ENCODE measurements at places on chromosomes 1 and 21.

- DNase-seq, result no peak
Observed at GRCh38 chr1:168504064-168504837, 39.5 kb downstream of the XCL2 start.

GRCh38 chr1:232837087-232837486 is 31.9 kb downstream of the MAP10 start:
- DNase-seq, result no peak

GRCh38 chr1:186009039-186009737 is 275.0 kb downstream of the HMCN1 start:
- DNase-seq, result no peak

- DNase-seq, result no peak
Observed at GRCh38 chr1:151993084-151993733, 450 bp downstream of the S100A10 start.

DNA sequence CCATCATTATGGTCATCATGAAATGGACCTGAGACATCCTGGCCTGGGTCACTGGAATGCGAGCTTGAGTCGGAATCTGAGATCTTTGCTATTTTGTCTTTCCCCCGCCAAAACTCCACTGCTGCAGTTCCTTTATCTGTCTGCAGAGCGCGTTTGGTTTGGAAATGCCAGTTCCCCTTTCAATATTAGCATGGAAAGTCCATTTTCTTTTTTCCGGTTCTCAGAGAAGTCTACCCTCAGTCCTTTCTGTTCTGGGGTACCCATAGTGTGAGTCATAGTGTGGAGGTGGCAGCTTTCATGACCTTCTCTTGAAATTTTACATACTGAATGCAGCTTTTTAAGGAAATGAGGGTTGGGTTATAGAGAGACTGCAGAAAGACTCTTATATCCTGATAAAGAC is 14.6 kb downstream of the CACNA1E start:
- DNase-seq, result no peak

DNA sequence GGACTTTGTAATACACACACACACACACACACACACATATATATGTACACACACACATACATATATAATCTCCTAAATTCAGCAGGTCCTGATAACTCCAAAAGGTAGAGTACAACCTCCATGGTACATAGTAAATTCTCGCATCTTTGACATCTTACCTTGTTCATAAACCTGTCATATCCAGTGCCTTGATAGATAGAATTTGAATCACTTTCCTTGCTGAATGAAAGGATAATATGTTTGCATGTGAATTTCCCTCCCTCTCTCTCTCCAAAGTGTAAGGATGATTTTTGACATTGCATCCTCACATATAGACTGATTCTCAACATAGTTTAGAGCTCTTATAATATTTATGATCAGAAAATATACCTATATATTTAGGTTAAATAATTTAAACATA is 567.1 kb upstream of the ADGRL2 start:
- DNase-seq, result no peak

DNA sequence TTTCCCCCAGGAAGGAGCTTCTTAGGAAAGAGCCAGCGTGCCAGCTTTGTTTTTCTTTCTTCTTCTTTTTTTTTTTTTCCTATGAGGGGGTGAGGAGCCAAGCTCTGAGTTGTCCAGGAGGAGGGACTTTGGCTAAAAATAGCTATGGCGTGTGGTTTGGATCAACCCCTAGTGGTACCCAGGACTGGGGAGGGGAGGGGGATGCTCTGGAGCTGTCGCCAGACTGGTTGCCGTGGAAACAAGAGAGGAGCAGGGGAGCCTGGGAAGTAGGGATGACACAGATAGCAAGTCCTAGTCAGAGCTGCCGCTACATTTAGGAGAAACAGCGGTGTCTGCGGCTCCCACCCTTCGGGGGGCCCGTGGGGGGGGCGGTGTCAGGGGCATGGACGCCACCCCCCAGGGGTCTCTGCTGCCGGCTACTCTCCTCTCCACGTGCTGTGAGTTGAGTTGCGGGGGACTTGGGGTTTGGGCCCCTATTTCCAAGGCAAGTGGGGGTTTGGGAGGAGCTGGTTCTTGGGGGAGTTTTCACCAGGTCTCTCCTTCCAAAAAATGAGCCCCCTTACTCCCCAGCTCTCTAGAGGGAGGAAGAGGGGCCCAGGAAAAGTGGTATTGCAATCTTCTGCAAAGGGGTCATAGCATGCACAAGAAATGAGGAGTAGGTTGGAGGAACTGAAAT is at the start of gene KCNJ9:
Gene KCNJ9, plus strand, starts transcription at position 278 of the 676 bp plus-strand sequence. CDS start 2,493 bp downstream, outside the sequence.
- no peak for DNase-seq

DNA sequence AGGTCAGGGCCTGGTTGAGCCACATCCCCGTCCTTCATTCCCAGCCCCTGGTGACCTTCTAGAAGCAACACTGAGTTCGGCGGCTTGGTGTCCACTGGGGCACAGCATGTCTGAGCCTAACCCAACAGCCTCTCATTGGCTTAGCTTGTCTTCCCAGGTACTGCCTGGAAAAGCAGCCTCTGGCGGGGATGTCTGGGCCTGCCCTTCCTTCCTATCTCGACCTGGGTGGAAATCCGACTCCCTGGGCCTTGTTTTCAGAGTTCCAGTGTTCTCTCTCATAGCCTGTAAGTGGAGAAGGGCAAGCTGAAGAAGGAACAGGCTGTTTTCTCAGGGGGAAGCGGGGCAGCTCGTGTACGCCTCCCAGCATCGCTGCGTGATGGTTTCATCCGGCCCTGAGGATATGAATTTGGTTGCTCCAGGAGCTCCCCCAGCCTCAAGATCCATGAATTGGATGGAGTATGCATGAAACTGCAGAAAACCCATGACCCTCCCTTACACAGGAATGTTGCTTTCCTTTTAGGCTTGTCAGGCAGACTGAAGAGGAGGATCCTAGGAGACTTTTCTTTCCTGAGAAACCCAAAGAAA is 116.5 kb upstream of the IRF2BP2 start:
- peak; percentile 37 for DNase-seq

DNA sequence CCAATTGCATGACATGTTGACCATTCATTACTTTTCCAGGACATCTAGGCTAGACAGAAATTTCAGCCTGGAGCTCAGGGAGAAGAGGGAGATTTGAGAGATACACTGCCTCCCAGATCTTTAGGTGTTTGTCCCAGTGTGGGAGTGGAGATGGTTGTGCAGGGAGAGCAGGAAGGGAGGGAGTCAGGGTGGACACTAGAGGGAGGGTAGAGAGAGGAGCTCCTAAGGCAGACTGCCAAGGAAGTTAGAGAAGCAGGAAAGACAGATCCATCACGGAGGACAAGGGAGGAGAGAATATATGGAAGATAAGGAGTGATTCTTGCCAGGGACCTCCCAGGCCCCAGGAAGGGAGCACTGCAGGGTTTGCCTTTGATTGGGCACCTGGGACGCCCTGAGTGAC is 8.7 kb downstream of the CDCA8 start:
- DNase-seq, result no peak

DNA sequence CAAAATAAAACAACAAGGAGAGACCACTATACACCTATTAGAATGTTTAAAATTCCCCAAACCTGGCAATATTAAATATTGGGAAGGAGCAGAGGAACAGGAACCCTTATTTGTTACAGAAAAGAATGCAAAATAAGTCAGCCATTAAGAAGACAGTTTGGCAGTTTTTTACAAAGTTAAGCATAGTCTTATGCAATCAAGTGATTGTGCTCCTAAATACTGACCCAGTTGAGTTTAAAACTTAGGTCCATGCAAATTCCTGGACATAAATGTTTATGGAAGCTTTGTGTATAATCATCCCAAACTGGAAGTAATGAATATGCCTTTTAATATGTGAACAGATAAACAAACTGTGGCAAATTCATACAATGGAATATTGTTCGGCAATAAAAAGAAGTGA is 72.9 kb upstream of the RGS4 start:
- no peak for DNase-seq

DNA sequence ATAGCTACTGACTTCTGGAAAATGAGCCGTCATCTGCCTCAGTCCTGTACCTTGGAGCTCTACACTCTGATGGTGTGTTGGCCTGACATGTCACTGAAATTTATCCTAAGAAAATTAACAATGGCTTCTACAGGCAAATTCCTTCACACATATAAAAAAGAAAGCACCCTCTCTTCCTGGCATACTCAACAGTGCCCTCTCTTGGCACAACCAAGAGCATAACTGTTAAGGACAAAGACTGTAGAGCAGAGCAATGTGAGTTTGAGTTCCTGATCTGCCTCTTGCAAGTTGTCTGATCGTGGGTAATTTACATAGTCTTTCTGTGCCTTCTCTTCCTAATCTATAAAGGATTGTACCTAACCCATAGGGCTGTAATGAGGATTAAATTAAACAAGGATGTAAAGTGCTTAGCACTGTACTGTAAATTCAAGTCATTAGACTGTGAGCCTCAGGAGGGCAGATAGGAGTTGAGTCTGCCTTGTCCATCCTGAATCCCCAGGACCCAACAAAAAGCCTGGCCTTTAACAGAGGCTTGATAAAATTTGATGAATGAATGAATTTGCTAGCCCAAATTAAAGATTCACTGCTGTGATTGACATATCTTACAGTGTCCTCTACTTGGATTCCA is 83.5 kb downstream of the SYF2 start:
- peak; percentile 14 for DNase-seq

DNA sequence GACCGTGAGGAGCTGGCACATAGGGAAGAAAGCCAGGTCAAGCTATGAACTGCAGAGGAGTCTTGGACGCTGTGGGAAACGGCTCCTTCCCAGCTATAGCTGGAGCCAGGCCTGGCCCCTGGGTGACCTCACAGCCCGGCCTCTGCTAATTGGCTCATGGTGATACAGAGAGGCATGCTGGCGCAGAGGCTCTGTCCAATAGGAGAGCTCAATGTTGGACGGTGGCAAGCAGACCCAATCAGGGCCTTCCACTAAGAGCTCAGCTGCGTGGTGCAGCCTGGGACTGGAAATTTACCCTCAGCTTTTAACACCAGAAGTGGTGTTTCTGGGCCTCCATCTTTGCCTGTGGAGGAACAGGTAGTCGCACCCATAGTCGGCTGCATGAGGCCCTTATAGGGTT is 64.4 kb upstream of the GRHL3 start:
- DNase-seq, result no peak

GRCh38 chr1:167210966-167211674 is 9.6 kb upstream of the POU2F1 start:
- DNase-seq, result no peak

DNA sequence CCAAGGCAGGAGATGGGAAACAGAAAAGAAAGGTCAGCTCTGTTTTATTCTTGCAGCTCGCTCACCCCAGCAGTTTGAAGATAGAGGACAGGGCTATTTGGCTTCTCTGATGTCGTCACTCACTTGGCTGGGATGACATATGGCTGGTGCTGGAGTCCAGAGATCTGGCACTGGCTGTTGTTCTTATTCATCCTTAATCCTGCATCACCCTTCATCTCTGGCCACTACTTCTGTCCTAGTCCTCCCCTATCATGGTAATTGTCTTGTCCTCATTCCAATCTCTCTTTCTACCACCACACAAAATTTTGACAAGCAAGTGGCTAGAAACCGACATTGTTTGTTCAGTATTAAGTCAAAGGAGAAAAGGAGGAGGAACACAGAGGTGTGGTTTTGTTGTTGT is 103.8 kb upstream of the PDE4B start:
- no peak for DNase-seq

- DNase-seq, result no peak
Observed at GRCh38 chr21:43345746-43346409, 81.1 kb downstream of the SIK1 start.

DNA sequence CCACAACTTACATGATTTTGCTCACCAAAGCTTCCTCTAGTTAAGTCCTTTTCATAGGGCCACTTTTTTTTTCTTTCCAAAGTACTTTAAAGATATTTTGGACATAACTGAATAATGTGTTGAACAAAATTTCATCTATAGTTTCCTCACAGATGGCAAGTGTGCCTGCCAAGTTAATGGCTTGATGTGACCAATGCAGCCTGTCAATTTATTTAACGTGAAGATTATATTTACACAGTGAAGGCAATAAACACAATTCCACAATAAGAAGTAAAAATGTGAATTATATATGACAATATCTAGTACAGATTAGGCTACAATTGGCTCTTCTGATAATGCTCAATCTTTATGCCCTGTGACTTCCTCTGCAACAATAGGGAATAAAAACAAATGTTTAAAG is 18.0 kb downstream of the CLCA2 start:
- DNase-seq, result no peak

DNA sequence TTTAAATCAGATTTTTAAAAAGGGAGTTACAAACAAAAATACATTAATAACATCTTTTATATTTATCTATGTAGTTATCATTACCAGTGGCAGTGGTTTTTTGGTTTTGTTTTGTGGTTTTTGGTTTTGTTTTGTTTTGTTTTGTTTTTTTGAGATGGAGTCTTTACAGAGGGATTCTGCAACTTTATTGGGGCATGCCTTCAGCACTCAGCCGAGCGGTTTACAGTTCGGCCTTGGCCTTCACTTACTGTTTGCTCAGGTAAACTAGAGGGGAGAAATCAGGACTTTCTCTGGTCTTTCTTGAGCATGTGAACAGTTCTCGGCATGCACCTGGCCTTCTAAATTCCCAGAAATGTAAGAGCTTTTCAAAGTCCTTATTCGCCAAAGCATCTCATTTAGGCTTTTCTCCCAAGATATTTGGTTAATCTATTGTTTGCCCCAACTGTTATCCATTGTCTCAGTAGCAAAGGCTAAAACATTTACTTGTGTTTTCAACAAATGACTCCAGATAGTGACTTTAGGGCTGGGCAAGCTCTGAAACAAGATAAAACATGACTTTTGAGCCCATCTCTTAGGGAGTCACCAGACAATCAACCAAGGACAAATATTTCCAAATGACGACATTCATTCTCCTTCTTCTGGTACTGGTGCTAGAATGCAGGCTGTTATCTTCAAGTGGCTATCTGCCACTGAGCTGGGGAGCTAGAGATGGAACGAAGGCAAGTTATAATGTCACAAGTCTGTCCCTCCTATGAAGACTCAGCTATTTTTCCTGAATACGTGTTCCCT is 48.4 kb upstream of the ADORA3 start:
- no peak for DNase-seq

- no peak for DNase-seq
Observed at GRCh38 chr1:150154143-150154542, 4.4 kb downstream of the PLEKHO1 start.

- no peak for DNase-seq
Observed at GRCh38 chr21:18268906-18269305, 24.3 kb downstream of the CHODL start.

- no peak for DNase-seq
Observed at GRCh38 chr1:178634445-178634844, 90.6 kb upstream of the RALGPS2 start.

- no peak for DNase-seq
Observed at GRCh38 chr1:151976015-151976343, 17.7 kb downstream of the S100A10 start.

Data from thymus (tissue), 14 donors.